ENCODE measurements at places on chromosomes 6 and 20.
A peak's percentile ranks its signal among the peaks of the same experiment; 100 is the strongest.

DNA sequence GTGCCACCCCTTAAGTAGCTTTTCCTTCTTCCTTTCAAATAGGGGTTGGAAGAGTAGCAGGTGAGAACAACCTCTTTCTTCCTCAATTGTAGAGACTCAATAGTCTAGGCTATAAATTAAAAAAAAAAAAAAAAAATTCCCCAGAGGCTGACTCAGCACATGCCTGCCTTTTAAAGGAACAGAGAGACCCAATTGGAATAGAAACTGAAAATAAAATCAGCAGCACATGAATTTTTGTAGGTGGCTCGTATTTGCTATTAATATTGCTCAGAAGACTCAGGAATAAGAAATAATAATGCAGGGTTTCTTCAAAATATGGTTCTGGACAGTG lies 19.3 kb downstream of the TOP1 start:
- no peak for DNase-seq

DNA sequence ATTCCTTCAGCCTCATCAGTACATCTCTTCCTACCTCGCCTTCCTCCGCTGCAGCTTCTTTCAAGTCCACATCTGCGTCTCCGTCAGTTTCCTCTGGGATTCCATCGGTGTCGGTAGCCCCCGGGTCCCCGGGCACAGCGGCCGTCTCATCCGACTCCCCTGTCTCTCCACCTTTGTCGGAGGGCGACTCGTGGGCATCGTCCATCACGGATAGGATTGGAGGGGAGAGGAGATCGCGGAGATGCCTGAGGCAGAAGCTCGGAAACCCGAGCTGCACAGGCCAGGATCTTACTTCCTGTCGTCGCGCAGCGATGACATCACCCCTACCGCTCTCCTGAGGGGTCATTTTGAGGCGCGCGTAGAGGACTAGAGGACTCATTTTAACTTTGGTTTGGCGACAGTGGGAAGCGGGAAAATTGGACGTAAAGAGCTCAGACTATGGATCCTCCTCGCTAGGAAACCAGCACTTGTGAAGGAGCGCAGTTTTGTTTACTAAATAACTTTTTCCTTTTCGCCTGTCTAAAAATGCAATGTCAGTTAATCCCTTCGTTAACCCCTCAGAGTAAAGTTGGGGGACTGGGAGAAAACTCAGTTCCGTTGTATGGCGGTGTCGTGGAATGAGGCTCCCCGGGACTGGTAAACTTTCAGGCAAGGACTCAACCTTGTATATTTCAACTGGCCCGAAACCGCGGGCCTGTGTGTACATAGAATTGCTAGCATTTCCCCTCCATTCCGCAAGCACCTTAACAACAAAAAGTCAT lies at the start of gene TAF11:
Gene TAF11, minus strand, starts transcription at position 290 of the 761 bp plus-strand sequence. Its CDS starts 85 bp downstream, at position 205.
- DNase-seq, result peak; percentile 63

GRCh38 chr6:23414922-23415321 lies 711.1 kb upstream of the NRSN1 start:
- no peak for DNase-seq

- DNase-seq, result no peak
Observed at GRCh38 chr20:64154590-64155257, 9.5 kb upstream of the MYT1 start.

DNA sequence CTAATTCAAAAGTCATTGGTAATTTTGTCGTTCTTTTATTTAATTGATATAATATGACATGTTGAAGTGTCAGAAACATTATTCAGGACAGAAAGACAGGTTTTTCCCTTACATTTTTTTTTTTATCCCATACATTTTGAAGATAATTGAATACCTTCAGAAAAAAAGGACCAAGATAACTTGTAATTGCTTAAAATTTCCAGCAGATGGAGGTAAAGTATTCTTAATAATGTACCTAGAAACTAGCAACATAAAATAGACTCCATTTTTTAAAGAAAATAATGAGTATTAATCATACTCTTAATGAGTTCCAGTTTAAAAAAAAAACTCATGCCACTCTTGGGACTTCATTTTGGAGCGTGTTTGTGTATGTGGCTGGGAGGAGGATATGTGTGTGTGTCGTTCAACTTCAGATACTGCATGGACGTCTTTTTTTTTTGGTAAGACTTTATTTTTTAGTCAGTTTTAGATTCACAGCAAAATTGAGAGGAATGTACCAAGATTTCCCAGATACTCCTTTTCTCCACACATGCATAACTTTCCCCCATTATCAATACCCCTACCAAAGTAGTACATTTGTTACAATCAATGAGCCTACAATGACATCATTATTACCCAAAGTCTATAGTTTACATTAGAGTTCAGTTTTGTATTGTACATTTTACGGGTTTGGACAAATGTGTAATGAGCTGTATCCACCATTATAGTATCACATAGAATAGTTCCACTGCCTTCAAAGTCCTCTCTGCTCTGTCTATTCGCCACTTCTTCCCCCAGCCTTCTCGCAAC lies 79.4 kb downstream of the ROS1 start:
- DNase-seq, result no peak

- DNase-seq, result no peak
Observed at GRCh38 chr6:54020334-54020733, 90.9 kb upstream of the MLIP start.
